ENCODE measurements at places on chromosomes 7 and 10.

DNA sequence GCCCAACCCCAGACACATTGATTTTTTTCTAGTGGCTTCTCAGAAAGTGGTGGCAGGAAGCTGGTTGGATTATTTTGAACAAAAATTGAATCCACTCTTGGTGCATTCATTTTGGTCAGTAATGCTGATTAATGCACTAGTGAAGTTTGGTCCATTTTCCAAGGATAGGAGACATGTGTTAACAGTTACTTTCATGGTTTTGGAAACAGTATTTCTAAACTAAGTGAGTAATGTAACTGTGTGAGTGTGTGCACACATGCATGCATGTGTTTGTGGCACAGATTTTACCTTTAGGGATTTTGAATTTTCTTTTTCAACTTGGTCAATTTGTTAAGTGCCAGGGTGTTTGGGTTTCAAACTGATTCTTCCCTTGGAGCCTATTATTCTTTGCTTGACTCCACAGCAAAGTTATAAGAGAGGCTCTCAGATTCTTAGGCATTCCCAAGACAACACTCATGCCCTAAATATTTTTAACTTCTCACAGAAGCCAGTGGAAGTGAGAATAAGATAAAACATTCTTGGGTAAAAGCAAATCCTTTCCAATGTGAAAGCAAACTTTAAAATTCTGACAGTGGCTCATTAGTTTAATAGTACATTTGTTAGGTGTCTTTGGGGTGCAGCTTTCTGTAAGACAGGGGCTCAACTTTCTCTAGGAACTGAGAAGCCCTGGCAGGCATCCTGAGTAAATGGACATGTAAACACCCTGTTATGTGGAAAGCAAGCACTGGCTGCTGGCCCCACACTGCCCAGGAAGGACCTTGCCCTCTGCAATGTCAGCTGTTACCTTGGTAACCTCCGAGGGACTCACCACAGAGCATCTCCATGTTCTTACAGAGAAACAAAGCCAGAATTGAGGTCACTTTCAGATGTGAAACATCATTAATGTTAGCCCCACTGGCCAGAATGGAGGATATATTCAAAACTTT, 68.4 kb downstream of the ASAH2B start:
- no peak for DNase-seq

DNA sequence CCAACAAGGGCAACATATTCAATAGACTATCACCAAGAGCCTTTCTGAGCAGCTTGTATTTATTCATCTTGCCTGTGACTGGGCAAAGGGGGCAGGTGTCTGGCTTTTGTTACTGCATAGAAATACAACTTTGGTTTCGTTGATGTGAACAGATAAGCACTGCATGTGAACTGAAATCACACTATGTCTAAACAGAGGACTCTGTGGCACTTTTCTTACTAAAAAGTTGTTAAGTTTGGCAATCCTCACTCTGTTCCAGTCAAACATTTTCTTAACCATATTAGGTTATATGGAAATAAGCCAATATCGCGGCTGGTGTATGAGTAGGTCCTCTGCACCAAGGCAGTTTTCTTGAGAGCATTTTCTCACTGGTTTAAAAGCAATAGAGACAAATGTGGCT, 48.5 kb downstream of the CALD1 start:
- DNase-seq, result no peak

- no peak for DNase-seq
These were observed 290.6 kb downstream of the FZD1 start for GRCh38 chr7:91554883-91555282.

GRCh38 chr10:84118395-84119006, 20.8 kb upstream of the GHITM start:
- no peak for DNase-seq

- DNase-seq, result no peak
These were observed 435.2 kb upstream of the LRGUK start for GRCh38 chr7:133691727-133692610.

- no peak for DNase-seq
These were observed 21.5 kb downstream of the CUX1 start for GRCh38 chr7:101838837-101839483.

GRCh38 chr7:92881091-92881485, 44.7 kb upstream of the CDK6 start:
- no peak for DNase-seq

DNA sequence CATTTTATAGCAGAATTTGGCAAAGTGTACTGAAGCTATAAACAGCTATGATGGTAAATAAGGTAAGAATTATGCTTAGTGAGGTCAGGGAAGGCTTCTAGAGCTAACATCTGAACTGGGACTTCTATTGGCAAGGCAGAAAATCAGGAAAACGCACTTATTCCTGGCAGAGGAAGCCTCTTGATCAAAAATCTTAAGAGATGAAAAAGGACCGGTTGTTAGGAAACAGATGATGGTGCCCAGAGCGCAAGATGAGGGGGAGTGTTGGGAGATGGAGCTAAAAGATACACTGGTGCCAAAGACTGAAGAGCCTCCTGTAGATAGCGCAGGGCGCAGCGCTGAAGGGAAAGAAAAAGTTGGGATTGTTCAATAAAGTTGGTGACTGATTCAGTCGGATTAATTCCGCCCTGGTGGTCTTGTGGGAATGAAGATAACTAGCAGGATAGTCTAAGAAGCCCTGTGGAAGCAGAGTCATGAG, 550 bp upstream of the CALU start:
- no peak for DNase-seq

- DNase-seq, result no peak
These were observed 822 bp downstream of the SAMD9L start for GRCh38 chr7:93147363-93147762.

GRCh38 chr10:113222207-113222606, 272.2 kb downstream of the TCF7L2 start:
- no peak for DNase-seq

DNA sequence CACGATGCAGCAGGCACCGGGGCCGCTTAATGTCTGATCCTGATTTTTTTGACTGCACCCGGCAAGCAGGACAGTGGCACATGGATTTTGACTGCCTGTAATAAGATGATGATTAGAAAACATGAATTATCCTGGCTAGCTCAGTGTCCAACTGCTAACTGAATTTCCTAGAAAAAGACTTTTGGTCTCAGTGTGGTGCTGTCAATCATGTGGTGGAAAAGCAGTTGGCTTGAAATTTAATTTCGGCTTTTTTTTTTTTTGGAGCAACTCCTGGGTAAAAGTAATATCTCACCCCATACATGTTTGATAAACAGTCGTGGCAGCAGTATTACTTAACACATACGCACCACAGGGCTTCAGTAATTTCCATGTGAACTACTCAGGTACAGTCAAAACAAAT, 227.7 kb downstream of the FANK1 start:
- no peak for DNase-seq

- no peak for DNase-seq
These were observed 20.9 kb upstream of the UBE3C start for GRCh38 chr7:157117796-157118195.

DNA sequence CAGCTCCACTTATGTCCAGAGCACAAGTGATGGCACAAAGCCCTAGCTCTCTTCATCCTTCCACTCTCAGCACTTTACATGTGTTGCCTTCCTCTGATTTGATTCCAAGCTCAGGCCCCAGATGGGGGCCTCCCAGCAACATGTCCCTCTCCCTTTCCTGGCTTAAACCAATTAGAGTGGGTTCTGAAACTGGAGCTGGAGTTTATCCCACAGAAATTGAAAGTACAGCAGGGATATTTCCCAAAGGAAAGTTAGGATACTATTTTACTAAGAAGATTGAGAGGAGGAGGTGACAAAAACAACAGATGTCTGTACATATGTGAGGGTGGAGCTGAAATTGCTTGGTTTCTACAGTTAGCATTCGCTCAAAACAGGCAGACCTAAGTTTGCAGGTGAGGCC, 724.6 kb downstream of the AUTS2 start:
- DNase-seq, result no peak

DNA sequence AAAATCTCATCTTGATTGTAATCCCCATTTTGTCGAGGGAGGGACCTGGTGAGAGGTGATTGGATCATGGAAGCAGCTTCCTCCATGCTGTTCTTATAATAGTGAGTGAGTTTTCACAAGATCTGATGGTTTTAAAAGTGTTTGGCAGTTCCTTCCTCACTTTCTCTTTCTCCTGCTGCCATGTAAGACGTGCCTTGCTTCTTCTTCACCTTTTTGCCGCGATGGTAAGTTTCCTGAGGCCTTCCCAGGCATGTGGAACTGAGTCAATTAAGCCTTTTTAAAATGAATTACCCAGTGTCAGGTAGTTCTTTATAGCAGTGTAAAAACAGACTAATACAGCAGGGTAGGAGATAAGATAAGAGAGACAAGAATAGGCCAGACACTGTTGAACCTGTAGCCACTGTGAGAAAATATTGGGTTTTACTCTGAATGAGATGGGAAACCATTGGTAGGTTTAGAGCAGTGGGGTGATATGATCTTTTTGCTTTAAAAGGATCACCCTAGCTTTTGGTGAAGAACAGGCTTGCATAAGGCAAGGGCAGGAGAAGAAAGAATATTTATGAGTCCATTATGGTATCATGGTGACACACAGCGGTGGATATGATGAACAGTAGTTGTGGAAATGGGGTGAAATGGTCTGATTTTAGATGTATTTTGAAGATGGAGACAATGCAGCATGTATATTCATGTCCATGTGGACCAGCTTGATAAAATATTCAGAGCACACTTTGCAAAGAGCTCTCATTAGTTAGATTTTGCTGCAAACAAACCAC, 11.5 kb downstream of the OR6B1 start:
- no peak for DNase-seq

- DNase-seq, result peak; percentile 66
These were observed 262.2 kb downstream of the BAMBI start for GRCh38 chr10:28939281-28940157.

GRCh38 chr7:112630565-112630964, 149.8 kb downstream of the LSMEM1 start:
- DNase-seq, result no peak

- DNase-seq, result no peak
These were observed 31.8 kb downstream of the ZNF467 start for GRCh38 chr7:149741629-149742028.

- no peak for DNase-seq
These were observed 20.8 kb downstream of the ACSM6 start for GRCh38 chr10:95214793-95215192.

DNA sequence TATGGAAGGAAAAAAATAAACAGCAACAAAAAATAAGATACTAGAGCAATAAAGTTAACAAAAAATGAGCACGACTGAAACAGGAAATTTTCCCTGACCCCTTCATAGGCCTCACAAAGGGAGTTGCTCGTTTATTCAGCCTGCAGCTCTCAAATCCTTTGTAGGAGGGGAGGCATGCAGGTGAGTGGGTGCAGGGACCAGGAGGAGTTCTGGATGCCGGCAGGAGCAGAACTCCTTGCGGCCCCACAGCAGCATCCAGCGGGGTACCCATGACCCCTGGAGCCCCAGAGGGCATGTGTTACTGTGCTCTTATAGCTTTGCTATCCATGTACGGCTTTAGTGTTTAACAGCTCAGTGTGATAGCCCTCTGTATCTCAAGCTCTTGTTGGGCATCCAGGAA, 5.8 kb downstream of the TAS2R39 start:
- DNase-seq, result no peak

DNA sequence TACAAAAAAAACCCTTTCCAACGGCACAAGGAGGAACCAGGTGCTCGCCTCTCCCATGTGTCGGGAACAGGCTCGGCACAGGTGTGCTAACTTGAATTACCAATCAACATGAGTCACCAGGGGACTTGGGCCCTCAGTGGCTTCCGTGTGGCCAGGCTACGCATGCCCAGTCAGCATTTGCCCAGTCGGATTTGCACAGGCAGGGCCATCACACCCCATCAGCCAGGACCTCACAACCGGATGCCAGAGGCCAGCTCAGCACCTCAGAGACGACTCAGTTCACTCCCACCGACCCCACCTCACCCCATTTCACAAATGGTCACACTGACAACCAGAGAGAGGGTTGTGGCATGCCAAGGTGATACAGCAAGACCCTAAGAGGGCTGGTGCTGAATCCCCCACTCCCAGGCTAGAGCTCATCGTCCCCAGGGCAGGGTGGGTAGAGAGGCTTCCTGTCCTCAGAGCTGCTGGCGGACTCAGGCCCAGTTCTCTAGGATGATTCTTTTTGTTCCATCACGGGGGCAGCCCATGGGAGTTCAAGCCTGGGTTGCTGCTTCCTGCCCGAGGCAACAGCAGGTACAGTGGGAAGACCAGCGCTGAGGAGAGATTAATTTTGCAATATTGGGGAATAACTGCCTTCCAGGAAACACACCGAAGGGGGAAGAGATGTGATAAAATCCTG, 13.6 kb downstream of the ANXA11 start:
- no peak for DNase-seq

DNA sequence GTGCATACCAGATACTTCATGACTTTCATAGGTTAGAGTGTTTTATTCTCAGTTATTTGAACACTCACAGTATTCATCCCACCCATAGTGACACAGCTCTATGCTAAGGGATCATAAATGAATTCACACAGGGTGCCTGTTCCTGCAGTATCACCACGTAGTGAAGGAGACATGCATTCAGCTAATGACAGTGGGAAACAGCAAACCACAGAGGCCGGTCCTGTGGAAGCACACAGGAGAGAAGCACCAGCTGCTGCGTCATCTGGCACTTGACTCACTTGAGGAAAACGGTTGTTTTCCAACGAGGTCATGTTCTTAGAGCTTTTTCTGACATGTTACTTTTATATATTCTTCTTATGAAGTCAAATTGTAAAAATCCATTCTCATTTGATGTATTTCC, 73.0 kb downstream of the UBE3C start:
- DNase-seq, result no peak

- DNase-seq, result no peak
These were observed 139.3 kb downstream of the PPP1R9A start for GRCh38 chr7:95046494-95047240.

- no peak for DNase-seq
These were observed 87.7 kb upstream of the EGR2 start for GRCh38 chr10:62903828-62904227.

- no peak for DNase-seq
These were observed 43.9 kb upstream of the ARHGAP12 start for GRCh38 chr10:31972519-31973041.

All from right renal pelvis (tissue), 4 donors.